Lung microvascular endothelial cell (primary cell): ENCODE measurements at places on chromosomes 4 and X. TPM values are rescaled to one million over a fixed set of nuclear protein-coding genes. Genes with fewer than 3 reads are reported as not detected.
A peak's percentile ranks its signal among the peaks of the same experiment; 100 is the strongest.

DNA sequence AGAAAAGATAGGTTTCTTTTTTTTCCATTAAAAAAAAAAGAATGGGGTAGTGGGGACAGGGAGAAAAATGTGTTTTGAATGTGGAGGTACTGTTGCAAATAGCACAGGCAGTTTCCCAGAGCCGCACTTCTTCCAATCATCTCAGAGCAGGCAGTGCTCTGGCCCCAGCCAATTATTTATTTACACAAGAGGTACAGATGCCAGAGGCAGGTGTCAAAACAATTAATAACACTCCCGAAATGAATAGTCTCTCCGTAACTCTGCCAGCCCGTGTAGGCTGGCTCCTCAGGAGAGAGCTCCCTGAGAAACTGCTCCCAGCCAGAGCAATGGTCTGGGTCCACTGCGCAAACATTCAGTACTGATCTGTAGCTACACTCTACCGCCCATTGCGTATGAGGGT is 130.8 kb upstream of the IL1RAPL2 start:
- DNase-seq, result no peak

- DNase-seq, result no peak
Observed at GRCh38 chr4:11495818-11496217, 67.1 kb upstream of the HS3ST1 start.

DNA sequence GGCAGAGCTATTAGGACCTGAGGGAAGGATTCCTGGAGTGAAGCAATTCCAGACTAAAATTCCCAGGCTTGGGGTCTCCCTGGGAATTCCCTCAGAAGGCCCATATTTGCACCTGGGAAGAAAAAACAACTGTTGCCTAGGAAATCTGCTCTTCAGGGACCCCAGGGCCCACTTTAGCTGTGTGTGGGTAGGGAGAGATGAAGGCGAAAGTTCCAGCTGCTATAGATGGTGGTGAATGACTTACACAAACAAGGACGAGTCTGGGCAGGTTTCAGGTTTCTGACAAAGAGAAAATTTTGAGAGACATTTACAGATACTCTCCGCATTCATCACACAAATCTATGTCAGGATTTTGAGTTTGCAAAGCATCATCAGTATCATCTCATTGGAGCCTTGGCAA is 126.1 kb downstream of the GPC3 start:
- DNase-seq, result no peak

DNA sequence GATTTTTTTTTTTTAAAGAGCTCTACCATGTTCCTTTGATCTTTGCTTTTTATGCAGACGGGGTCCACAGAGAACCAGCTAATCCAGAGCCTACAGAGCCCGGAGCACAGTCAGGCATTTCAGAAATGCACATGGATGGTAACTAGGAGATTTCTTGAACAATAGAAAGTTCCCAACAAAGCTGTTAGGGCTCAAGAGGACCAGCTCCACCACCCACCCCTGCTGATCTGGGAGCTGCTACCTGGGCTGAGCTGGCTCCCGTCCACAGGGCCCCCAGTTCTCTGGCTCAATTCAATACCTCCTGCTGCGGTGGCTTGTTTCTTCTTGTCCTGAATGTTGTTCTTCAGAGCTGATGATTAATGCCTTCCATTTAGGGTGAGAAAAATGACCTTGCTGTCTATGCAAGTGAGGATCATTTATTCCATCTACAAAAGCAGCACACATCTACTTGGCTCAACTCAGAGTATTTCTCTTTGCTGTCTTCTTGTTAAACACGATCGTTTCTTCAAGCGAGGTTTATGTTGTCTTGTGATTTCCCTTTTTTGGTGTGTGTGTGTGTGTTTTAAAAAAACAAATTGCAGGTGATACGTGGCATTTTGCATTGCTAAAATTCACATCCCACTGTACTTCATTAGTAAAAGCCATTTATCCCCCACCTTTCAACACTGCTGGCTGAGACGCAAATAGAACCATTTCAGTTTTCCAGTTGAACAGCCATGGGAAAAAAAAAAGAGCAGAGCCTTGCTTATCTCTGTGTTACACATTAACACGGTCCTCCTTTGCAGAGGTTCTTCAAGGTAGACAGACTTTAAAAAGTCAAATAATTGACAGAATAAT is 31.3 kb downstream of the IGFBP7 start:
- DNase-seq, result peak; percentile 70

DNA sequence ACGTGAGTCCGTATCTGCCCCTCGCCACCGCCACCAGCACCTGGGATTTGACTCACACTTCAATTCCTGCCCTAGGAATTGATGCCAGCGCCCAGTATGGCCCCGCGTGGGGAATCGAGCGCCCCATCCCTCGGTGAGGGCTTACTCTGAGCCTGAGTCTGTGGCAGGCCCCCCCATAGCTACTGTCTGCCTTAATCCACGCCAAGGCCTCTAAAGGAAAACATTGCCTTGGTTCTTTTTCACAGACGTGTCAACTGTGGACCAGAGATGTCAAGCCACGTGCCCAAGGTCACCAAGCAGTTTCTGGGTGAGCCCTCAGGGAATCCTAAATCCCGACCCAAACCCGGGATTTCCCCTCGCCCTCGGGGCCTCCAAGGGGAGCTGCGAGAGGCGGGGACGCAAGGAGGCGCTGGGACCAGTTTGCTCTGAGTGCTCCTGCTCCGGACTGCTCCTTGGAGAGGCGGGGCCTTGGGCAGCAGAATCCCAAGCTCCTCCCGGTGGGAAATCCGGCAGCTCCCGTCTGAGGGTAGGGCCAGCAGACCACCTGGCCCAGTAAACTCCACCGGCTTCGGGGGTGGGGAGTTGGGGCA is 12.9 kb downstream of the MSX1 start:
- no peak for DNase-seq

- DNase-seq, result no peak
Observed at GRCh38 chr4:47839259-47839658, 1.4 kb upstream of the CORIN start.

Gene CT45A1
- not detected in 2 replicates for total RNA-seq

Gene AWAT2
- 0.20 and 0.44 TPM in 2 replicates for total RNA-seq

DNA sequence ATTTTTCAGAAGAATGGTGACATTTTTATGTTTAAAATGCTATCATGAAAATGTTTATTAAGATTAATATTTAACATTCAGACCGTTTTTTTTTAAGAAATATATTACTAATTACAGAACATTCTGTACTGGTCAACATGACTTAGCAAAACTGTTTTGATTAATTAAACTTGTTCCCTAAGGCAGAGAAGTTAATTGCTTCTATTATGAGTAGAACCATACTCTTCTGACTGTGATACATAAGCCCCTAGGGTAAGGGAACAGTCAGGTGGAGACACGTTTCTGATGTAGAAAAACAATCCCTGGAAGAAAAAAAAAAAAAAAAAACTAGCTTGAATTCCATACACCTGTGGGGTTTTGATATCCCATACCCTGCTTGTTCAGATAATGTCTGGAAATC is 97.4 kb downstream of the GPM6A start:
- no peak for DNase-seq

Gene SMIM10L2A
- 0.40 and 0.65 TPM in 2 replicates for total RNA-seq

Gene PCSK1N
- total RNA-seq, result under 0.01 and 0.20 TPM in 2 replicates

DNA sequence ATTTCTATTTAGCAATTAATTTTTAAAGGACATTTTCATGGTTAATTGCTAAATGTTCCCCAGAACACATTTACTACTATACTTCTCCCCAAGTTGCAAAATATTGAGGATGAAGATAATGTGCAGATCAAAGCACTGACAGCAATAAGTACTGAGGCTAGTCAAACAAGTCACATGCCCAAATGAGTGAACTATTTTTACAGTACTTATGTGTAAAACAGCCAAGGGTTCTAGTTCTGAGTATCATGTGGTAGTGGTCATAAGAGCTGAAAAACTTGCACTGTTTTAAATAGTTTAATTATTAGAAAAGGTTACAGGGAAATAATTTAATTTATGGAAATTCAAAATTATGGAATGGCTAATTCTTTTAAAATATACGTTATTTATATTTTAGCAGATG is 3.8 kb downstream of the GALNTL6 start:
- DNase-seq, result no peak

Gene SLC6A14
- total RNA-seq, result not detected in 2 replicates

Gene DGKK
- total RNA-seq, result not detected in 2 replicates

- DNase-seq, result no peak
Observed at GRCh38 chr4:84496331-84496705, 2.8 kb downstream of the NKX6-1 start.

- DNase-seq, result no peak
Observed at GRCh38 chr4:138706201-138706600, 309.4 kb upstream of the NOCT start.

DNA sequence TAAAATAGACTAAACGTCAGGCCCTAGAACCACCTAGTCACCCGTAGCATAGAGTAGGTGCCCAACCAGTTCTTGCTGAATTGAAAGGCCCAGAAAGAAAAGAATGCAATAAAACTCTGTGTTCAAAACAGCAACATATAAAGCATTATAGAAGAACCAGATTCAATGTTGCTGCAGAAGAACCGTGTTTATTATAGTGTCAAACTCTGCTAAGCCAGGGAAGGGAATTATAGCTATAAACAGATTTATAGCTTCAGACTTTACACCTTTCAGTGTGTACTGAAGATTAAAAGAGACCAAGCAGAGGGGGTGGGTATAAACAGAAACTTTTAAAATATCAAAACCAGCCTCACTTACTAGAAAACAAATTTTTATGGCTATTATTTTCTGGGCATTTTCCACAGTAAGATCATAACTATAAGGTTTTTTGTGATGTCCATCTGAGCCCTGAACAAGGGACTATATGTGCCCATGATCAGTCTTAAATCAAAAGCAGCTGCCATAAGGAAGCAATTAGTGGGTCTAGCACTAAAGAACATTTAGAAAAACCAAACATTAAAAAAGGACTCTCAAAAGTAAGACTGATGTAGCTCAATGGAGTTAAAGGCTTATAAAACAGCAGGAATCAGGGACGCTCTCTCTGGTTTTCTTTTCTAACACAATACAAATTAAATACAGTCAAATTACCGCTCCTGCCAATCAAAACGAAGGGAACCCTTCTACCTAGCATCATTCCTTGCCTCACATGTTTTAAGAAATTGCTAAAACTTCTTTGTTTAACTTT is 219.7 kb upstream of the ETNPPL start:
- DNase-seq, result no peak

- DNase-seq, result no peak
Observed at GRCh38 chr4:168655182-168655581, 158.3 kb downstream of the PALLD start.

Gene CCSER1
- total RNA-seq, result under 0.01 and 0.20 TPM in 2 replicates

GRCh38 chrX:40109288-40110008 is 11.7 kb upstream of the BCOR start:
- peak; percentile 35 for DNase-seq

GRCh38 chr4:47720787-47721186 is 117.1 kb downstream of the CORIN start:
- DNase-seq, result no peak

DNA sequence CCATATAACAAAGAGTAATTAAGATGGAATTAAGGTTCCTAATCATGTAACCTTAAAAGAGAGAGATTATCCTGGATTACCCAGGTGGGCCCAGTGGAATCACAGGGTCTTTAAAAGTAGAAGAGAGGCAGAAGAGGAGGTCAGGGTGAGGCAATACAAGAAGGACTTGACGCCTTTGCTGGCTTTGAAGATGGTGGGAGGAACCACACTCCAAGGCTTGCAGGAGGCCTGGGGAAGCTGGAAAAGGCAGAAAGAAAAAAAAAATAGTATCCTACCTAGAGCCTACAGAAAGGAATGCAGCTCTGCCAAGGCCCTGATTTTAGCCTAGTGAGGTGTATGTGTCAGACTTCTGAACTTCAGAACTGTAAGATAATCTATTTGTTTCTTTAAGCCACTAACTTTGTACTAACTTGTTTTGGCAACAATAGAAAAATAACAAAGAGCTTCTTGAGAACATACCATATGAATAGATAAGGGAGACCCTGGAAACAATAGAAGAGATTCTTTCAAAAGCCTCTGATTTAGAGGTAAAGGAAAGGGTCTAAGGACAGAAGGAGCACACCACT is 229.9 kb upstream of the TTC29 start:
- no peak for DNase-seq

DNA sequence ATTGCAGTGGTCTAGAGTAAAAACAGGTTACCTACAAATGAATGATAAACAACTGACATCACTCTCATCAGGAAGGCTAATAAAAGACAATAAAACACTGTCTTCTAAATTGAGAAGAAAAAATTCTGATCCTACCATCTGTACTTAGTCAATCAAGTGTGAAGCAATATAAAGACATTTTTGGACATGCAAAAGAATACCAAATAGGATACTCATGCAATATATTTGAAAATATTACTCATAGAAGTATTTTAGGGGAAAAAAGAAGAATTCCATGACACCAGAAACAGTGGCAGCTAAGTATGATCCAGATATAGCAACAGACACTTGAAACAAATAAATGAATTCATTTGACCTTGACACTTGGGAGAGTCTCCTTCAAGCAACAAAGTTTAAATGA is 63.8 kb upstream of the FAM120C start:
- no peak for DNase-seq

DNA sequence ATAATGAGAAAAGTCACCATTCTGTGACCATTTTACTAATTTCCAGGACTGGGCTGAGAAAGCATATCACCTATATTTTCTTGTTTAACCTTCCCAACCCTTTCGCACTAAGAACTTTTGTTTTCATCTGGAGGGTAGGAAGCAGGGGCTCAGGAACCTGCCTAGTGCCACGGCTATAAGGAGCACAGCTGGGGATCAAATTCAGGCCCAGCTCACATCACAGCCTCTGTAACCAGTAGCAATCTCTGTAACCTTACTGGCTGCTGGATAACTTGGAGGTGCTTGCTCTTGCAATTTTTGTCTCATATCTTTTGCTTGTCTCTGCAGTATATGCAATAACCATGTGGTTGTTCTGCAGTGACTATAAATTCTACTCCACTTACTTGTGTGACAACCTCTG is 76.7 kb upstream of the PLAC1 start:
- no peak for DNase-seq

GRCh38 chrX:23694606-23695005 is 27.3 kb downstream of the PRDX4 start:
- DNase-seq, result peak; percentile 60

DNA sequence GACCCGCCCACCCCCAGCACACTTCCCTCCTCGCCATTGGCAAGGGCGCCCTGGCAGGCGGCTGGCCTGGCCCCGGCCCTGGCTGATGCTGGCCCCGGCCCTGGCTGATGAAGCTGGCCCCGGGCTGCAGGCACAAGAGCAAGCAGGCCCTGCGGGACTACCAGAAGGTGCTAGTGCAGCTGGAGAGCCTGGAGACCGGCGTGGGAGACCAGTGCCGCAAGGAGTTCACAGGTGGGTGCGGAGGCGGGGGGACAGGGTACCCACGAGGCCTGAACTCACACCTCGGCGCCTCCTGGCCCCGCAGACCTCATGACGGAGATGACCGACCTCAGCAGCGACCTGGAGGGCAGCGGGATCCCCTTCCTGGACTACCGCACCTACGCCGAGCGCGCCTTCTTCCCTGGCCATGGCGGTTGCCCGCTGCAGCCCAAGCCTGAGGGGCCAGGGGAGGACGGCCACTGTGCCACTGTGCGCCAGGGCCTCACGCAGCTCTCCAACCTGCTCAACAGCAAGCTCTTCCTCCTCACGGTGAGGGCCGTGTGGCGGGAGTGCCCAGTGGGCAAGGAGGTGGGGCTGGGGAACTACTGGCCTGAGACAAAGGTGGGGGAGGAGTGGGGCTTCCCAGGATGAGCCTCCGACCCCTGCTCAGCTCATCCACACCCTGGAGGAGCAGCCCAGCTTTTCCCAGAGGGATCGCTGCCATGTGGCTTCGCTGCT is 6.1 kb upstream of the SRPK3 start:
- no peak for DNase-seq
